RPMI8226 (cell line): ENCODE measurements at places on chromosomes 7 and 10.

- no peak for DNase-seq
These were observed 1.5 kb upstream of the MYL10 start for GRCh38 chr7:101630591-101630990.

GRCh38 chr7:117630501-117630900 is 150.7 kb downstream of the CFTR start:
- DNase-seq = no peak

GRCh38 chr7:134098072-134098471 is 29.1 kb upstream of the LRGUK start:
- no peak for DNase-seq

DNA sequence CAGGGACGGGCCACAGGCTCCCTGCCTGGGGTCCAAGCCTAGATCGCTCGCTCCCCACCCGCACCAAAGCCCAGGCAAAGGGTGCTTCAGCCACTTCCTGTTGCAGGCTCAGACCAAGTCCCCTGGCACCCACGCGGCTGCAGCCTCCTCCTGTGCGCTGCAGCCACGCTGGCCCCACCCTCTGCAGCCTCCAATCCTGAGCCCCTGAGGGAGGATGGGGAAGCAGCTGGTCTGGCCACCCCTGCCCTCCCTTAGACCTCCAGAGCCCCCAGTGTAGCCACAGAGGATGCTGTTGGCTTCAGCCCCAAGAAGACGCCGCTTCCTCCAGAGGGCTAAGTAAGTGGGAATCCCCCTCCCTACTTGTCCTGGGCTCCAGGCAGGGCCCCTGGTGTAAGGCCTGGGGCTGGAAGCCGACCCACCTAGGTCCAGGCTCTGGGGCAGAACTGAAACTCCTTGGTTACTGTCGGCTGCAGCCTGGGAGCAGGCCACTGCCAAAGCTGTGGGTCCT is 9.4 kb downstream of the LIMK1 start:
- no peak for DNase-seq

DNA sequence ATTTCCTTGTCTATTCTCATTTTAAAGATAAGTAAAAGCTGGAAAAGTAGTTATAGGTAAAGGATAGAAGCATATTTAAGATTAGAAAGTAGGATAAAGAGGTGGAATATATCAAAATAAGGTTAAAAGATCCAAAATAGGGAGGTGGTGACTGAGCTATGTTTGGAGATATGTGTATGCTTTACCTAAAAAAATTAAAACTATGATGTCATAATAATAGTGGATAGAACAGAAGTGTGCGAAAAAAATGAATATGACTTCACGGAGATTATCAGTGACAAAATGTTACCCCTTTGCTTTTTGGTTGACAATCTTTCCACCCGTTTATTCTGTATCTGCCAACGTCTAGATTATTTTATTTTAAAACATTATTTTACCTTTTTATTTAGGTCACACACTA is 33.4 kb upstream of the FERD3L start:
- no peak for DNase-seq

- DNase-seq = no peak
These were observed 188.5 kb upstream of the KLF14 start for GRCh38 chr7:130922206-130923112.

GRCh38 chr10:62761115-62761514 is 43.4 kb upstream of the ADO start:
- DNase-seq = no peak

GRCh38 chr10:106874604-106874889 is 290.0 kb downstream of the SORCS1 start:
- DNase-seq = no peak

DNA sequence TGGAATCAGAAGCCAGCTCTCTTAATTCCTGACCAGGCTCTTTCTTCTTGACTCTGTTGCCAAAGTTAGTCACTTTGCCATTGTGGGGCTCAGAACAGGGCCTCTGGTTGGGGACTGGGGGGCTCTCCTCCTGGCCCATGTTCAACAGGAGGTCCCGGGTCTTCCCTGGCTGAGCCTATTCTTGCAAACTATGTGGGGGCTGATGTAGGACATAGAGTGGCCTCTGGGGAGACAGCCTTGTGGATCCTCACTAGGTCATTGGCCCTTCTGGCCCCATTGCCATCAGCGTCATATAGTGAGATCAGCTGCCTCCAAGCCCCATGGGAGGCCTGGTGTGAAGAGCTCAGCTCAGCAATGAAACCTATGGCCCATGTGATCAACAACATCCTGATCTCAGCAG is 77.6 kb upstream of the LEP start:
- DNase-seq = no peak

GRCh38 chr7:124171068-124171467 is 138.2 kb upstream of the TMEM229A start:
- peak; percentile 11 for DNase-seq

GRCh38 chr10:4945766-4946717 is 17.2 kb upstream of the AKR1C1 start:
- no peak for DNase-seq

- DNase-seq = peak; percentile 40
These were observed 156.0 kb downstream of the SEMA3D start for GRCh38 chr7:85030893-85031292.

DNA sequence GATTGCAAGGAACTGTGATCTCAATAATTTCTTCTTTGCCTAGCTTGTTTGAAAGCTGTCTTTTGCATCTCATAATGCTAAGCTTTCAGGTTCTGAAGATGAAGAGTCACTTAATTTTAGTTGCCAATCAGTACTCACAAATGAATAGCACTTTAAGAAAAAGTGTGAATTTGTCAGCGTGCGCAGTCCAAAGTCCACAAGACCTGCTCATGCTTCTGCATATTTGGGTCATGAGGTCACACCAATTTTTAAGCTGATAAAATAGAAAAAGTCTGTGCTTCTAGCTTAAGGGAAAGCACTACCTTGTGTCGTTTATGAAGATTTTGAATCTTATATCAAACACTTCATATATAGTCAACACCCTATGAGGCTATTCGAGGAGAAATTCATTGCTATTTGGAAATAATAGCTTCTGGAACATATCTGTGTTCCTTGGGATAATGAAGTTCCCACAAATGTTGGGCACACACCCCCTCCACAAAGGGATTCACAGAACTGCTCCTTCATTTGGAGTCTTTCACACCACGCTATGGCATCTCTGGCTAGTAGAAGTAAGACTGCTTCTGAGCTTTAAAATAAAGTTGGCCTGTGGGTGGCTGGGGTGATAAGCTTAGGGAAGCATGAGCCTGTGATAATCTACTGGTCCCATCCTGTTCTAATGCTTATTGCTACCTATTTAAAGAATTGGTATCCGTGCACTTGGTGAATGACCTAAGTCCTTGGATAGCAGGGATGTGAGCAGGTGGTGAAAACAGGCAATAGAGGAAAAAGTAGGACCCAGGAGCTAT is 33.3 kb downstream of the A1CF start:
- no peak for DNase-seq

- DNase-seq = no peak
These were observed 52.2 kb downstream of the ERCC6 start for GRCh38 chr10:49486738-49487137.
